ENCODE measurements at places on chromosomes 12 and 14. TPM values are rescaled to one million over a fixed set of nuclear protein-coding genes. Genes with fewer than 3 reads are reported as not detected.

GRCh38 chr14:74239848-74240793 lies 872 bp downstream of the VSX2 start:
- peak overlapping the region; percentile 44 for H3K4me3 ChIP-seq
- peaks cover 86% of the 10 kb centered on the region for H3K27me3 ChIP-seq
- no peak overlapping the region for H3K27ac ChIP-seq

The DEGS2 gene
- 0.04 TPM for total RNA-seq

The TTC6 gene
- total RNA-seq = not detected

The FKBP3 gene
- total RNA-seq = 116 TPM

The SERPINA12 gene
- total RNA-seq = not detected

DNA sequence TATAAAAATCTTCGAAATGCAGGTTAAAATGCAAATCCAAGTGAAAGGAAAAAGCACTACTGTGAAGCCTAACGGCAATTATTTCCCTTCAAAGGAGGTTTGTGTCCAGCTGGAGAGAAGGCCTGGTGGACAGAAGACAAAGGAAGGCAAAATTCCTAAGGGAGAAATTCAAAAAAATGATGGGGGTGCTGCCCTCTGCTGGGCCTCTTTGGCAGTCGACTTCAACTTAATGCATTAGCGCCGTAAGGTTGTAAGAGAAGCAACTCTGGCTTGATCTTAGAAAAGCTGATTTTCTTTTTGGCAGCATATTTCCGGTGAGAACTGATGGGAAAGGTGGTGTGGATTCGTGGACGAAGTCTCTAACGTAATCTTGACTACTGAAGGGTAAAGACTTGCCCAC lies 34.3 kb upstream of the CHFR start:
- H3K4me1 ChIP-seq = no peaks in the 10 kb centered on the region
- H3K27me3 ChIP-seq = no peaks in the 10 kb centered on the region
- DNase-seq = no peak
- H3K4me3 ChIP-seq = no peak overlapping the region
- H3K36me3 ChIP-seq = peaks cover 10% of the 10 kb centered on the region
- no peak overlapping the region for H3K27ac ChIP-seq

The GPR65 gene
- 0.52 TPM for total RNA-seq

GRCh38 chr14:90345239-90345557 lies 13.5 kb upstream of the NRDE2 start:
- no peak overlapping the region for H3K27ac ChIP-seq
- DNase-seq = no peak
- H3K4me3 ChIP-seq = no peak overlapping the region
- no peaks in the 10 kb centered on the region for H3K36me3 ChIP-seq

- H3K27ac ChIP-seq = peak overlapping the region; percentile 80
- H3K27me3 ChIP-seq = no peaks in the 10 kb centered on the region
- no peaks in the 10 kb centered on the region for H3K36me3 ChIP-seq
- DNase-seq = peak; percentile 75
- H3K4me3 ChIP-seq = no peak overlapping the region
These were observed 213.5 kb upstream of the KRR1 start for GRCh38 chr12:75724928-75725312.

- DNase-seq = no peak
- no peak overlapping the region for H3K27ac ChIP-seq
- no peaks in the 10 kb centered on the region for H3K36me3 ChIP-seq
- no peak overlapping the region for H3K4me3 ChIP-seq
- no peaks in the 10 kb centered on the region for H3K4me1 ChIP-seq
These were observed 391.8 kb upstream of the PRICKLE1 start for GRCh38 chr12:42981379-42981778.

The PPFIBP1 gene
- total RNA-seq = 341 TPM

- H3K27ac ChIP-seq = peak overlapping the region; percentile 74
- H3K4me1 ChIP-seq = peaks cover 34% of the 10 kb centered on the region
- H3K27me3 ChIP-seq = no peaks in the 10 kb centered on the region
These were observed 13.6 kb upstream of the FOXN3 start for GRCh38 chr14:89430391-89431236.

DNA sequence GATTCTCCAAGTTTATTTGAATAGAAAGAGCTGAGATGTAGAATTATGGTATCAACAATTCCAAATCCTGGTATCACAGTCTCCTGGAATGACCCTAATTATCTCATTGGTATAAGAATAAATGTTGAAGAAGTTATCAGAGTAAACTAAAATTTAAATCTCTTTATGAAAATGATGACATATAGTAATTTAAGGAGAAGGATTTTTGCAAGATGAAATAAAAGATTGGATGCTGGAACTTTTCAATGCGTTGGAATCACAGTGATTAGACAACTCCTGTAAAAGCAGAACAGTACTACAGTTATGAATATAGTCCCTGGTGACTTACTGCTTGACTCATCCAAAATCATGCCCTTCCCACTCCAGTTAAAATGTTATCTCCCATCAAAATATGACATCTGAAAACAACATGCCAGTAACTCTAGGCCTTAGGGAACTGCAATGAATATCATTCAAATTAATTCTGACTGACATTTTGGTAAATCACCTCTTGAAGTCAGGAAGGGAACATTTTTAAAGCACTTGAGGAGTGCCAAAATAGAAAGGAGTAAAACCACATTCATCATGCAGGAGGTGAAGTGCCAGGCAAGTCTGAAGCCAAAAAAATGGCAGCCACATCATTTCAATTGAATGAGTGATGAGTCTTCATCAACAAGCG lies 197.8 kb upstream of the PRKD1 start:
- no peak overlapping the region for H3K27ac ChIP-seq
- H3K36me3 ChIP-seq = no peaks in the 10 kb centered on the region
- no peak overlapping the region for H3K4me3 ChIP-seq
- no peaks in the 10 kb centered on the region for H3K27me3 ChIP-seq
- H3K4me1 ChIP-seq = no peaks in the 10 kb centered on the region
- DNase-seq = no peak

- H3K4me3 ChIP-seq = no peak overlapping the region
- no peaks in the 10 kb centered on the region for H3K36me3 ChIP-seq
- H3K27ac ChIP-seq = no peak overlapping the region
- no peaks in the 10 kb centered on the region for H3K4me1 ChIP-seq
- H3K27me3 ChIP-seq = no peaks in the 10 kb centered on the region
These were observed 19.0 kb downstream of the GALNT9 start for GRCh38 chr12:132310181-132311040.

The ACSM4 gene
- not detected for total RNA-seq

The TCL1B gene
- total RNA-seq = not detected

DNA sequence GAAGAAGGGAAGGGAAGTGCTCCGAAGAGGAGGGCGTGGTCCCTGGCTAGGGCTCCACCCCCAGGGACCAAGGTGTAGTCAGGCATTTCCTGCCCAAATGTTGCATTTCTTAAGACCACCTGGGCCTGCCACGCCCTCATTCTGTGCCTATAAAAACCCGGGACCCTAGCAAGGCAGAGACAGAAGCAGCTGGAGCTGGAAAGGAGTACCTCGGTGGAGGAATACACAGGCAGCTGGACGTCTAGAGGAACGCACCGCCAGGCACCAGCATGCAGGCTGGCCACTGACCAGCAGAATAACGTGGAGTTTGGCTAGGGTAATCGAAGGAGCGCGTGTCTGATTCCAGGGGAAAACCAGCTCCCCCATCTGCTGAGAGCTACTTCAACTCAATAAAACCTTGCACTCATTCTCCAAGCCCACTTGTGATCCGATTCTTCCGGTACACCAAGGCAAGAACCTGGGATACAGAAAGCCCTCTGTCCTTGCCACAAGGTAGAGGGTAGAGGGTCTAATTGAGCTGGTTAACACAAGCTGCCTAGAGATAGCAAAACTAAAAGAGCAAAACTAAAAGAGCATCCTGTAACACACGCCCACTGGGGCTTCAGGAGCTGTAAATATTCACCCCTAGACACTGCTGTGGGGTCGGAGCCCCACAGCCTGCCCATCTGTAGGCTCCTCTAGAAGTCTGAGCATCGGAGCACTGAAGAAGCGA lies 21.0 kb downstream of the CFL2 start:
- no peaks in the 10 kb centered on the region for H3K27me3 ChIP-seq
- H3K36me3 ChIP-seq = no peaks in the 10 kb centered on the region
- no peak for DNase-seq
- H3K4me3 ChIP-seq = peak overlapping the region; percentile 42

DNA sequence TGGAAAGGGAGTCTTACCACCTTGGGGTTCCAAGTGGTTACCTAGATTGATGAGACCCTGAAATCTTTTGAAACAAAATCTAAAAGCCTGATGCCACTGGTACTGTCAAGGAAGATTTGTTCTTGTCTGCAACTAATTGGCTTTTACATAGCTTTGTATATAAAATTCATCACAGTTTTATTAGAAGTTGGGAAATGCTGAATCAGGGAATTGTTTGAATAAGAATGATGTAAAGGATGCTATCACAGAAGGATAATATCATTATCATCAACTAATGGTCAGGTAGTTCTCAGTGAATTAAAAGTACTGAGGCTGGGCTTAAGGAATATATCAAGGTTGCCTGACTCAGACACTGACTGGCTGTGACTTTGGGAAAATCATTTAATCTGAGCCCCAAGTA lies 248.3 kb upstream of the STXBP6 start:
- no peak for DNase-seq
- H3K4me3 ChIP-seq = no peak overlapping the region
- H3K27ac ChIP-seq = no peak overlapping the region
- H3K4me1 ChIP-seq = no peaks in the 10 kb centered on the region
- no peaks in the 10 kb centered on the region for H3K27me3 ChIP-seq

DNA sequence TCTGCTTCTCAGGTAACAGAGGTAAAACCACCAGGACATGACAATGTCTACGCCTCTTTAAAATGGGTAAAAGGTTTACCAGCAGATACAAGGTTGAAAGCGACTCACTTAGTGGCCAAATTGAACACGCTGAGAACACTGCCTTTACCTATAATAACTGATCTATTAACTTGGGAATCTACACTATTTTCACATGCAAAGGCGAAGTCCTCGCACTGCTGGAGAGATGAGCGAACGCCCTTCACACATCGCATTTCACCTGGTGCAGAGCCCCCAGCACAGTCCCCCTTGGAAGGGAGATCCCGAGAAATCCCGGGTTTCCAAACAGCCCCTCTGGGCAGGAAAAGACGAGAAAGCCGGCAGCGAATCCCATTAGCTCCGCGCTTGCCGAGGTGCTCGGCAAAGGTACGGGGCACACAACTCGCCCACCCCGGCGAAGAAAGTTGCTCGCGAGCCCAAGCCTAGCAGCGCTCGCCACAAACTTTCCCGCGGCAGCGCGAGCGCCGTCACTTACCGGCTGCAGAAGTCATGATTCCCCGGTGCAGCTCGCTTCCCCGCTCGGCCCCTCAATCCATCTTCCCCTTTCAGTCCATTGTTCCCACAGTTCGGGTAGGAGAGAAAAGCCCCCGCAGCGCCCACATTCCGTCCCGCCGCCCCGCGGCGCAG lies 423 bp downstream of the FGD6 start:
- peak overlapping the region; percentile 87 for H3K4me3 ChIP-seq
- H3K27me3 ChIP-seq = no peaks in the 10 kb centered on the region
- no peaks in the 10 kb centered on the region for H3K36me3 ChIP-seq

DNA sequence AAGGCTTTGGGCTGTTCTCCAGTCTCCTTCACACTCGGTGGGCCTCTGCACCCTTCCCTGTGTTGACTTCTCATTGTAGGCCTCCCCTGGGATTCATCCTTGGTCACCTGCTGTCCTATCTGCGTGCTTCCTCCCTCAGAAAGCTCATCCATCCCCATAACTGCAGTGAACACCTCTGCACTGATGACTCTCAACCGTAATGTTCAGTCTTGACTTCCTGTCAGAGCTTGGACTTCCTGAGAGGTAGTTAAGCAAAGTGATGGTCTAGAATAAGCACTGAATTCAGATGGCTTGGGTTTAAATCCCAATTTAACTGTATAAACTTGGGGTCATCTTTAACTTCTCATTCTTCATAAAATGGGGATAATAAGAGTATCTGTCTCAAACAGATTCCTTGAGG lies 13.6 kb upstream of the MDM1 start:
- peaks cover 20% of the 10 kb centered on the region for H3K27me3 ChIP-seq
- H3K27ac ChIP-seq = no peak overlapping the region
- H3K36me3 ChIP-seq = no peaks in the 10 kb centered on the region
- no peak overlapping the region for H3K4me3 ChIP-seq
- DNase-seq = no peak

The IAPP gene
- not detected for total RNA-seq

- peaks cover 6% of the 10 kb centered on the region for H3K4me1 ChIP-seq
- H3K36me3 ChIP-seq = no peaks in the 10 kb centered on the region
- no peak for DNase-seq
These were observed 109.4 kb upstream of the CCND2 start for GRCh38 chr12:4164188-4164558.

GRCh38 chr14:89394972-89395371 lies 22.1 kb downstream of the FOXN3 start:
- no peak overlapping the region for H3K27ac ChIP-seq
- H3K27me3 ChIP-seq = no peaks in the 10 kb centered on the region
- H3K4me1 ChIP-seq = peaks cover 36% of the 10 kb centered on the region
- no peak for DNase-seq
- H3K4me3 ChIP-seq = no peak overlapping the region
- no peaks in the 10 kb centered on the region for H3K36me3 ChIP-seq

- H3K4me1 ChIP-seq = peaks cover 3% of the 10 kb centered on the region
- no peak for DNase-seq
- H3K36me3 ChIP-seq = peaks cover 32% of the 10 kb centered on the region
- H3K27me3 ChIP-seq = no peaks in the 10 kb centered on the region
- no peak overlapping the region for H3K27ac ChIP-seq
These were observed 57.2 kb downstream of the SETD3 start for GRCh38 chr14:99423434-99423833.

DNA sequence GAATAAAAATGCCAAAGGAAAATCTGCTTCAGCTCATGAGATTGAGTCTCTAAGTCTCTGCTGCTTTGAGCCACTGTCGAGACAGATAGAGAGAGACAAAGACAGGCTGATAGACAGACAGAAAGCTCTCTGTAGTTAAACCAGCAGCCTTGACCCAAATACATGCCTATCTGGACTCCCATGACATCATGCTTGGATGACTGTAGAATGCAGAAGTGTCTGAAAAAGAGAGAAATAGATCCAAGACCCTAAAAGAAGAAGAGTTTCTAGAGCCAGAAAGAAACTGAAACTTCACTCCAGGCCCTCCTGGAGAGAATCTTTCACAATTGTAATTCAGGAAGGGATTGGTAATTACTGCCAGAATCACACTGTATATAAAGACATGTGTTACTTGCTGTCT lies 122.6 kb upstream of the PLXNC1 start:
- H3K36me3 ChIP-seq = no peaks in the 10 kb centered on the region
- H3K4me1 ChIP-seq = no peaks in the 10 kb centered on the region
- no peaks in the 10 kb centered on the region for H3K27me3 ChIP-seq
- no peak for DNase-seq
- no peak overlapping the region for H3K27ac ChIP-seq

GRCh38 chr14:89771251-89771650 lies 183.3 kb downstream of the EFCAB11 start:
- H3K36me3 ChIP-seq = no peaks in the 10 kb centered on the region
- H3K27ac ChIP-seq = no peak overlapping the region
- no peak for DNase-seq
- H3K4me1 ChIP-seq = peaks cover 12% of the 10 kb centered on the region

Data from heart right ventricle (tissue), 16 donors.